ENCODE measurements at places on chromosomes 3 and 15. TPM values are rescaled to one million over a fixed set of nuclear protein-coding genes. Genes with fewer than 3 reads are reported as not detected.

SACM1L gene
- 69.1 TPM for total RNA-seq

MKRN3 gene
- total RNA-seq = 0.55 TPM

DAZL gene
- total RNA-seq = not detected

TRPC1 gene
- total RNA-seq = 5.2 TPM

RASGRF1 gene
- total RNA-seq = 31.4 TPM

FILIP1L gene
- 38.2 TPM for total RNA-seq

ADAMTS17 gene
- total RNA-seq = 6.2 TPM

AGTR1 gene
- 5.1 TPM for total RNA-seq

SHC4 gene
- total RNA-seq = under 0.01 TPM

C2CD4A gene
- total RNA-seq = 0.15 TPM
